WTC11 (cell line): ENCODE measurements at places on chromosomes 2 and 18.

DNA sequence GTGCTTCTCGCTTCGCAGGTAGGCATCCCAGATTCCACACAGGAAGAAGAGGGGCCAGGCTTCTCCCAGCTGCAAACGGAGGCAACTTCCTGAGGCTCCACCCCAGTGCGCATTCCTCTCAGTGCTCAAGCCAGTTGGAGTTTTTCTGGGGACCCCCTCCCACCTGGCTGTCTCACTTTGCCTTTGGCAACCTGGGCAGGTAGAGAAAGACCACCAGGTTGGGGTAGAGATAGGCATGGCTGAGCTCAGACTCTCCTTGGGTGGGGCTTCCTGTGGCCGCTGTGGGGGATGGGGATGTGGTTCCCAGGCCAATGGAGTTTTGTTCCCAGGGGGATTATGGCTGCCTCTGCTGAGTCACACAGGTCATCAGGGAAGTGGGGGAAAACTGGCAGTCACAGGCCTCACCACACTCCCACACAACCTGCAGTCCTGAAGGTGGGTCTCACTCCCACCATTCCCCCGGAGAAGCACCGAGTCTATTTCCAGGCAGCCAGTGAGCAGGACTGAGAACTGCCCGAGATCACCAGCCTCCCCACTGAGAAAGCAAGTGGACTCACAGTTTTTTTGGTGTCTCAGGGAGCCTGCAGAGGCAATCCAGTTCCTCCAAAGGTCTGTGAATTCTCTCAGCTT lies 38.1 kb downstream of the SLC39A10 start:
- DNase-seq = peak; percentile 48

DNA sequence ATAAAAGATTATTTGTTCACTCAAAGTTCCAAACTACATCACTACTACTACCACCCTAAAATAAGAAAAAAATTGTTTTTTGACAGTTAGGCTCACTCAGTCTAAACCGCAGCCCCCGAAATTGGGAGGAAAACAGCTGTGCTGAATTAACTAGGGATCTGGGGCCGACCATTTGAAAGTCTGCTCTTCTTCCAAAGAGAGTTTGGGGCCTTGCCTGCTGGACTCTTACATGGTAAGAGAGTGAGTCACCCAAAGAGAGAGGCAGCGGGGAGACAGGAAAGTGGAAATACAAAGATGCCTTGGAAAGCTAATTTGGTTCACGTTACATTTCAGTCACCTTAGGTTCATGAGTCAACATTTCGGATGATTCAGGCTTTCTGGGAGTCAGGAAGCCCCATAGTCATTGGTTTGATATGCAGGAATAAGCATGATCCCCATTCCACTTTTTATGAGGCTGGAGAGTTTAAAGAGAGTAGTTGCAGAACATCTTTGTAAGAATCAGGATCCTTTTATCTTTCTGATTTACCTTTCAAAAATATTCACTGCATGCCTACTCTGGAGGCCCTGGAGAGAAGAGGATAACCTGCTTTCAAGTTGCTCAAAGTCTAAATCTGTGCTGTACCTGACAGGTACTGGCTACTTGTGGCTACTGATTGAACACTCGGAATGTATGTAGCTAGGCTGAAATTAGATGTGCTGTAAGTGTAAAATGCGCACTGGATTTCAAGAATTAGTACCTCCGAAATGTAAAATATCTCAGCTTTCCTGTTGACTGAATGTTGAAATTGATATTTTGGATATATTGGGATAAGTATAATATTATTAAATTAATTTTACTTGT lies 995 bp upstream of the RTN4 start:
- no peak for DNase-seq

- peak; percentile 5 for DNase-seq
Measured at GRCh38 chr18:79533146-79533545, 137.4 kb downstream of the NFATC1 start.

- DNase-seq = no peak
Measured at GRCh38 chr2:25895018-25895417, 16.7 kb upstream of the ASXL2 start.

- no peak for DNase-seq
Measured at GRCh38 chr18:50080932-50081560, 113.9 kb downstream of the MYO5B start.

DNA sequence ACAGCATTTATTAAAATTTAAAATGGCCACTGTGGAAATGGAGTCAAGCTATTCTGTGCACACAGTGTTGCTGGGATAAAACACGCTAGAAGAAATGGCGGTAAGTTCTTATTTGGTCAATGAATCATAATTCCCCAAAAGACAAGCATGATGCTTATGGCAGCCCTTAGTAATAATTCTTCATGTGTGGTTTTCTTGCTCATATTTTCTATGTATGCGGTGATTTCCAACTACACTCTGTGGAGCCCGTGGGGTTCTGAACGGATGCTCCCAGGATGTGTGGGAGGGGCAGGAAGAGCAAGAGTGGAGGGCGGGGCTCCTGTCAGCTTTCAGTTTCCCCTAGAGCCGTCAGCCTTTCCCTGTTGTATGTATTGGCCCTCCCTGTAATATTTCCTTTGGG lies 91.7 kb upstream of the RMDN2 start:
- DNase-seq = no peak

DNA sequence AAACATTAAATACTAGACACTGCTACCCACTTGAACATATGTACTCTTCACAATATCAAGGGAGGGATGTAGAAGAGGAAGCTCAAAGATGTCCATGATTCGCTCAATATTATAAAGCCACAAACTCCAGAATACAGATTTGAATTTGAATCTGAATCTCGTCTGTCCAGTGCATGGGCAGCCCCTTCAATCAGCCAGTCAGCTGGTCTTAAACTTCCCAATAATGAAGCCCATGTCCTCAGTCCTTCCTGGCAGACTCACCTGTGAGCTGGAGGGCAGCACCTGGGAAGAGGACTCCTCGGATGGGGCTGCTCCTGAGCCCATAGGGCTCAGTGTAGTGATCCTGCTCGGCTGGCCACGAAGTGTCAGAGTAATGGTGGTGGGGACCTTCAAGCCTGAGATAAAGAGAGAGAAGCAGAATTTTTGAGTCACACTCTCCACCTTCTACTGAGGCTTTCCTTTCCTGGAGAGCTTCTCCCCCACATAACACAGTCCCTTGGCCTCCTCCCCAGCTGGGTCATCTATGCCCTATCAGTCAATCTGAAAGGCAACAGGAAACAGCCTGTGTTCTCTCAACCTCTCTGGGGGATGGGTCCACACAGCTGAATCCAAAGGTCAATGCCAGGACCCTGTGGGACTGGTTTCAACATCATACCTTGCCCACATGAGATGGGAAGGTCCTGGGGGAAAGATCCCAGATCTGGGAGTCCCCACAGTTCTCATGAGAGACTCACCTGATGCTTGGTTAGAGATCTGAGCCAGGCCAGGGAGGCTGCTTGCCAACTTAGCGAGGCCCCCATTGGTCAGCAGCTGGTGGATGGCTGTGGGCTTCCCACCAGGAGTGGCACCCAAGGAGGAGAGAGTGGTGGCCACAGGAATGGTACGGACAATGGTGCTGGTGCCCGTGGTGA lies 36.5 kb downstream of the KANSL3 start:
- no peak for DNase-seq

- no peak for DNase-seq
Measured at GRCh38 chr2:165847001-165847400, 53.0 kb upstream of the GALNT3 start.

GRCh38 chr2:222884805-222885424 lies 24.1 kb downstream of the ACSL3 start:
- no peak for DNase-seq

DNA sequence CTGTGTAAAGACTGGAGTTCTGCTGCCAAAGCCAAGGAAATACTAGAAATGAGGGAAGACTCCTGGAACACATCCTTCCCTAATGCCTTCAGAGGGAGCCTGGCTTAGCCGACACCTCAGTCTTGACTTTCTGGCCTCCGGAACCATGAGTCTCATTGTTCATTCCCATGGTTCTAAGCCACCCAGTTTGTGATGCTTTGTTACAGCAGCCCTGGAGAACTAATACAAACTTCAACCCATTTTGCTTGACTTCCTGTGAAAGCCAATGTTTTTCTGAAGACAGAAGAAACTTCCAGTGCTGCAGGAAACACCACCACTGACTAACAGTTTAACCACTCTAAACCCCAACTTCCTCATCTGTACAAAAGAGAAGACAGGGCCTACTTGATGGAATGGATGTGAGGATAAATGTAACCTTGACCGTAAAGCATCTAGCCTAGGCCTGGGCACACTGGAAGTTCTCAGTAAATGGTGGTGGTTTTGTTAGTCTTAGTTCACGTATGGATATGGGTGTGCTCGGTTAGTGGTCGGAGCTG lies 85.9 kb upstream of the RFX8 start:
- no peak for DNase-seq

GRCh38 chr18:40159141-40160017 lies 1795.7 kb upstream of the PIK3C3 start:
- no peak for DNase-seq

DNA sequence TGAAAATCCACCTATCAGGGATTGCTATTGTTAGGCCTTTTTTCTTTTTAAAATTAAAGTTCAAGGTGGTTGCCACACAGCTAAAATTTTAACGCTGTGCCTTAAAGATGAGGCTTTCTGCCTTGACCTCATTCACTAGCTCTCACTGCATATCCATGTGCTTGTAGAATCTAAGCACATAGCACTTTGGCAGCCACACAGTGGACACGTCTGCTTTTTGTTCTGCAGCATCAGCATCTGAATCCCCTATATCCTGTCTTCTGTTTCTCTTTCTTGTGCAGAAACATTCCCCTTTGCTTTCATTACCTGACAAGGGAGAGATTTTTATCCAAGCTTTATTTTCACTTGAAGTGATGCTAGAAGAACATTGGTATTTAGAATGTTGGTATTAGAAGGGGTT lies 38.1 kb downstream of the RALB start:
- no peak for DNase-seq

GRCh38 chr2:232894746-232895145 lies 24.7 kb downstream of the SNORC start:
- no peak for DNase-seq
